ENCODE measurements at places on chromosomes 5 and 9.

GRCh38 chr5:146873186-146873917 is 5.2 kb downstream of the PPP2R2B start:
- no peak for ATAC-seq

DNA sequence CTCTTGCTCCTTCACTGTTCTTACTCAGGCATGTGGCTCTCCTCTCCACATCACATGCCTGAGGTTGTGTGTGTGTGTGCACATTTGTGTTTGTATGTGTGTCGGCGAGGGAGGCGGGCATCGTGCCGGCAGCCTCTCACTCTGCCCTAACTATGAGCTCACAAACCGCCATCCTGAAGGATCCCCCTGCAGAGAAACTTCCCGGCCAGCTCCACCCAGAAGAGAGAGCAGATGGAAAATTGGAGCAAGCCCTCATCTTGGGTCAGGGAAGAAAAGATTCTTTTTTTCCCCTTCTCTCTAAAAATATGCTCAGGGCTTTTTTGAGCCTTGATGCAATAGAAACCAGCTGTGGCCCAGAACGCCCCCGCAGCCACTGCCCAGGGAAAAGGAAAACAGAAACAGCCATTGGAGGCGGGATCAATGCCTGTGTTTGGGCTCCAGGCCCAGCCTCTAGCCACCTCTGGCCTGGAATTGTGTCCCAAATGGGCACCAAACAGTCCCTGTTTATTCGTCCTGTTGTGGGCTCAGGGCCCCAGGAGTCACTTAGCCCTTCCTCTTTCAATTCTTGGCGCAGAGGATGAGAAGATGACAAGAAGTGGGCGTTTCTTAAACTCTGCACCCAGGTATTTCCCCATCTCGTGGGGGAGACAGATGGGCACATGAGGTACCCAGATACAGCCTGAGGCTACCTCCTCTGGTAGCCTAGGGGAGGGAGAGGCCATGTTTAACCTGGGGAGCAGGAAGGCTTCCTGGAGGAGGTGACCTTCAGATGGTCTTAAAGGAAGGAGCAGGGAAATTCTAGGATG is 151.5 kb downstream of the RGS3 start:
- ATAC-seq: peak; percentile 52

DNA sequence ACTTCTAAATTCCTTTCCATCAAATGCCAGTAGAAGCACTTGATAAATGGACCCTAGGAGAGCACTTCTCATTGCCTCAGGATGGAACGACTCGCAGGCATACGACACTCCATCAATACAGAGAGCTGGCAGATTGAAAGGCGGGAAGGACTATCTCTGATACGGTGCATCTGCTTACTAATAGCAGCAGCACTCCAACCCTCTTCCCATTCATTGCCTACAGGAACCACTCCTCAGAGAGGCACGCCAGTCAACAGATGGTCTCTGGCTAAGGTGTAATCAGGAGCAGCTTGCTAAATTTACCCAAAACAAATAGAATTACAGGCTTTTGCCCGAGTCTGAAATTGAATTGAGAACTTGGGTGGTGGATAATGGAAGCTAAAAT is 168.1 kb downstream of the EFNA5 start:
- ATAC-seq: no peak

GRCh38 chr9:127712867-127713266 is 2.6 kb downstream of the PTRH1 start:
- ATAC-seq: no peak

- no peak for ATAC-seq
Observed at GRCh38 chr5:108634010-108634616, 113.6 kb upstream of the FER start.

GRCh38 chr5:90184764-90185163 is 224.8 kb downstream of the CETN3 start:
- no peak for ATAC-seq

DNA sequence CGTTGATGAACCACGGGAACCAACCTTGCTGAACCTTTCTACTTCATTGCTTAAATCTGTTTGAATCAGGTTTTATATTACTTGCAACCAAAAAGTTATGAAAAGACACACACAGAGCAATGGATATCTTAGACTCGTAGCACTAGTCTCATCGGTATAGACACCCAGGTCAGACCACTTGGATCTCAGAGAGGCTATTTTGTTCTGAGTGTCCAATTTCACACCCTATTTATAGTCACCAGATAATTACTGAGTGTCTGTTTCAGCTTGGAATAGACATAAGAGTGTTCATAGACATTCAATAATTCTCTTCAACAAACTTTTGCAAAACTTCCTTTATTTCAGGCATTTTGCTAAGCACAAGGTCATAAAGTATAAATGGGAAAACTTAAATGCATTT is 145.4 kb upstream of the EGFLAM start:
- ATAC-seq: no peak

DNA sequence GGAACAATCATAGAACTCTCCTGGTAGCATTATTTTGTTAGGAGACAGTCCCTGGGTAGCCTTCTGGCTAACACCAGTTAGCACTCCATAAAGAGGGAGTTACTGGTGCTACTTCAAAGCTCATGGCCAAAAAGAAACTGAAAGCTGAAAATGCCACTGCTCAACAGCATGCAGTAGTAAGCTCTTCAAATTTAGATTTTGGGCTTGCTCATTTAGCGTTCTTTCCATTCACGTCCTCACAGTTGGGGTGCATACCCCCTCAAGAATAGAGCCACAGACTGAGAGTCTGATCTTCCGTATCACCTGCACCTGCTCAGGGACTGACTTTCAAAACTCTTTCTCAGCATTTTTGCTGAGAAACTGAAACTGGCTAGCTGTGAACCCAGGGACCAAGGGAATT is 24.7 kb downstream of the NTRK2 start:
- no peak for ATAC-seq

- ATAC-seq: no peak
Observed at GRCh38 chr5:124839371-124839998, 93.0 kb upstream of the ZNF608 start.

DNA sequence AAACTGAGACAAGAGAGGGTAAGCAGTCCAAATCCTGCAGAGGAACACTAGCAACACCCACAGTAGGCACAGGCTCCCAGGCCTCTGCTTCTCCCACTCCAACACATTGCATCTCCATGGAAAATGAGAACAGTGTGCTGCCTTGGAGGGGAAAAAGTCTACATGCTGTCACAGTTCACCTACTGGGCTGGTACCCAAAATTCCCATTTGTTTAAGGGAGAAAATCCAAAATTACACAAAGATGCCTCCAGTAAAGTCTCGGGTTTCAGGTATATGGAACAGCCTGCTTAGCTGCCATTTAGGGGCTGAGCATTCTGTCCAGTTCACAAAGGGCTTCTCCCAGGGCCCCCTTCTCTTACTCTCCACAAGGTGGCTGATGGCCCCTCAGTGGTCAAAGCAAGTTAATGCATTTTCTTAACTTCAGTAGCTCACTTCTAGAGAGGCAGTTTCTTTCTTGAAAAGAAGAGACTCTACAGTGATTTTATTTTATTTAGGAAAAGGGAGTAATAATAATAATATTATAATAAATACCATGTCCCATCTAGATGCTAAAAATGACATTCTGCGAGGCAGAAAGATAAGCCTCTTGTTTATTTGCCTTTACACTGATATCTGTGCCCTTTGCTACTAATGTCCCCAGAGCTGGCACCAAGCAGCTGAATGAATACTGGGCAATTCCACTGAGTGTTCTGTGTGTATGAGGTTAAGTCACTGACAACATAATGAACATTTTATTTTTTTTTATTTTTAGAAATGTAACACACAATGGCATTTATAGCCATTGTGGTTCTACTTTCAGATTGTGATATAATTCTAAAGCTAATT is 89.4 kb downstream of the RGS7BP start:
- ATAC-seq: peak; percentile 11
